ENCODE measurements at places on chromosomes 5 and 9.

GRCh38 chr9:95422650-95423049 lies 94.1 kb downstream of the PTCH1 start:
- no peak for DNase-seq

GRCh38 chr9:125966959-125967711 lies 220.0 kb downstream of the PBX3 start:
- DNase-seq, result peak; percentile 29

GRCh38 chr9:4077499-4078102 lies 222.3 kb downstream of the GLIS3 start:
- DNase-seq, result peak; percentile 50

DNA sequence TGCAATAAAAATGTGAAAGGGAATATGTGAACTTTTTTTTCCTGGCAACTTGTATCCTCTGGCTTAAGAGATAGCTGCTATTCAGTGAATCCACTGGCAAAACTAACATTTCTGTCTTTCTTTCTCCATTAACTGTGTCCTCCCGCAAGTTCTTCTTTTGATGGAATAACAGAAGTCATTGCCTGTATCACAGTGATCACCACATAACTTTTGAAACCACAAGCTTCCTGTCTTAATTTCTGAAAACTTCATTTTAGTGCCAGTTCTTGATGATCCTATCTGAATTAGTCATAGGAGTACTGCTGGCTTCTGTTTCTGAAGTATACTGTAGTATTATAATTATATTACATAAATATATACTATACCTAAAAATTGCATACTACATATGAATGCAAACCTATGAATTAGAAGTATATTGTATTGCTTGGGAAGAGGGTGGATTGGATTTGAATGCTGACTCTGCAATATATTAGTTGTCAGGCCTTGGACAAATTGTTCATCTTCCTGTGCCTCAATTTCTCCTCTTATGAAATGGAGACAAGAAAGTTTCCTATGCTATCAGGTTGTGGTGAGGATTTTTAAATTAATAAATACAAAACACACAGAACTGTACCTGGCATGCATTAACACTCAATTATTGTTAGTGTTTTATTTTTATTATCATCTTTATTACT lies 441.6 kb downstream of the CETN3 start:
- DNase-seq, result no peak

- DNase-seq, result peak; percentile 53
Observed at GRCh38 chr5:87400305-87400899, 12.3 kb downstream of the CCNH start.

GRCh38 chr9:116048081-116048480 lies 105.5 kb upstream of the PAPPA start:
- DNase-seq, result no peak

DNA sequence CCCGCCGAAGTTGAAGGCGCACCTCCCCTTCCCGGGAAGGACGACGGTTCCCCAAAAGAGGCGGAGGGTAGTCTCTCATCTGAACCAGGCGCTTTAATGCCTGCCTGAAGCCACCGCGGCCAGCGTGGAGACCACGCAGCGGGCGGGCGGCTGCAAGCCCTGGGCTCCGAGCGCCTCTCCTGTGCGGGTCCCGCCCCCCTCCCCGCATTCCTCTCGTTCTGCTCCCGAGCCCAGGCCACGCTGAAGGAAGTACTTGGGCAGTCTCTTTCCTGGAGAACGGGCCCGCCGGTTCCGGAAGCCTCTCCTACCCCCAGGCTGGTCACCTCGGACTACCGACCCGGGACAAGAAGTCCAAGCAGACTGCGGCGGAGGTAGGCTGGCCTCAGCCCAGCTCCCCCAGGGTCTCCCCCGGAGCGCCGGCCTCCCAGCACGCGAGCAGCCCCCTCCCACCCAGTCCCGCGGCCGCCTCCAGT lies 571 bp downstream of the PPIC start:
- no peak for DNase-seq

GRCh38 chr5:122200450-122200849 lies 71.1 kb downstream of the ZNF474 start:
- DNase-seq, result no peak

GRCh38 chr5:466661-467310 lies 23.8 kb downstream of the EXOC3 start:
- DNase-seq, result no peak

GRCh38 chr9:71147368-71147767 lies 25.9 kb upstream of the TRPM3 start:
- DNase-seq, result no peak
